ENCODE measurements at places on chromosomes 5 and 9.
A peak's percentile ranks its signal among the peaks of the same experiment; 100 is the strongest.

GRCh38 chr5:116574367-116575325, at the start of gene SEMA6A:
SEMA6A (minus strand) TSS chr5:116574823; CDS start chr5:116504944, 69,879 bp downstream.
- DNase-seq = peak; percentile 53

GRCh38 chr9:21817176-21817575, 14.7 kb downstream of the MTAP start:
- no peak for DNase-seq

DNA sequence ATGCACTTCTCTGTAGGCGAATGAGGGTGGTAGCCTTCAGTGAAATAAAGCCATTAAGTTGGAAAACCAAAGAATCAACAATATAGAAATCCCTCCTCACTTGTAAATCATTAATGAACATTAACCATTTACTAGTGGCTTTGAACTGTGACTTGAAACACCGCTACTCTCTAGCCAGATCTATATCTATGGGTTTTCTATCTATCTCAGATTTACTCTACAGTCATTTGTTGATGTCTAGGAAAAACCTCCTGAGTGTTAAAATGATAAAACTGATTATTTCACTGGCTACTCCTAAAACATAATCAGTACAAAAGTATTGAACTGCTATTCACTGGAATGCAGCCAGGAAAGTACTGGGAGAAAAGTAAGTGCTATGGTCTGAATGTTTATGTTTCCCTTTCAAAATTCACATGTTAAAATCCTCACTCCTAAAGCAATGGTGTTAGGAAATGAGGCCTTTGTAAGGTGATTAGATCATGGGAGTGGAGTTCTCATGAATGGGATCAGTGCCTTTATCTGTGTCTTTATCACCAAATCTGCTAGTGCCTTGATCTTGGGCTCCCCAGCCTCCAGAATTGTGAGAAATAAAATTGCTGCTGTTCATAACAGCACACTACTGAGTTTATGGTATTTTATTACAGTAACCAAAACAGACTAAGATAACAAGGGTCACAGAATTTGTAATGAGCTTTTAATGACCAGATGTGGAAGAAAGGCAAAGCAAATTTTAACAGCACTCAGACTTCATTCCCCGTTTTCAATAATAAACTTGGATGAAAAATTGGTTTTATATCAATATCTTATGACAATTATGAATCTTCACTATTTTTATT, 8.6 kb upstream of the OXCT1 start:
- DNase-seq = no peak

GRCh38 chr5:102834438-102834964, 79.4 kb downstream of the PAM start:
- DNase-seq = no peak

- no peak for DNase-seq
Measured at GRCh38 chr5:12974856-12975255, 969.6 kb downstream of the DNAH5 start.

GRCh38 chr5:181207214-181207959, 2.4 kb upstream of the TRIM7 start:
- no peak for DNase-seq

DNA sequence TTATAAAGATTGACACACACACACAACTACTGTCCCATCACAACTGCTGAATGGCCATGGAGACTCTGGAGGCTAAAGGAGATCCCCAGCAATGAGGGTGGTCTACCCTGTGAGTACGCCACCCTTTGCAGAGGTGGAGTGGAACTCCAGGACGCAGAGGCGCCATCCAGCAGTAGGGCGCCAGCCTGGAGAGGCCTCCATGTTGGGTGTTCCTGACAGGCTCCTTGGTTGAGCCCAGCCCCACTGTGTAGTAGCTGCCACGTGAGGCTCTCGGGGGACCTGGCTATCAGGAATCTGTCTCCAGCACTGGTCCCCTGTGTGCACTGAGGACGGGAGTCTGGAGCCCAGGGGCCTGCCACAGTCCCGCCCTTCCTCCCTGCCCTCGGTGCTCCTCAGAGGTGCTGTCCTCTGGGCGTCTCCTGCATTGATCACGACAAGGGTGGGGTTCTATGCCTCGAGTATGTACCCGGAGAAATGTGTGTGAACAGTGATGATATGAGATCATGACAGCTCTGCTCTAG, 72.3 kb downstream of the DAP start:
- DNase-seq = no peak

DNA sequence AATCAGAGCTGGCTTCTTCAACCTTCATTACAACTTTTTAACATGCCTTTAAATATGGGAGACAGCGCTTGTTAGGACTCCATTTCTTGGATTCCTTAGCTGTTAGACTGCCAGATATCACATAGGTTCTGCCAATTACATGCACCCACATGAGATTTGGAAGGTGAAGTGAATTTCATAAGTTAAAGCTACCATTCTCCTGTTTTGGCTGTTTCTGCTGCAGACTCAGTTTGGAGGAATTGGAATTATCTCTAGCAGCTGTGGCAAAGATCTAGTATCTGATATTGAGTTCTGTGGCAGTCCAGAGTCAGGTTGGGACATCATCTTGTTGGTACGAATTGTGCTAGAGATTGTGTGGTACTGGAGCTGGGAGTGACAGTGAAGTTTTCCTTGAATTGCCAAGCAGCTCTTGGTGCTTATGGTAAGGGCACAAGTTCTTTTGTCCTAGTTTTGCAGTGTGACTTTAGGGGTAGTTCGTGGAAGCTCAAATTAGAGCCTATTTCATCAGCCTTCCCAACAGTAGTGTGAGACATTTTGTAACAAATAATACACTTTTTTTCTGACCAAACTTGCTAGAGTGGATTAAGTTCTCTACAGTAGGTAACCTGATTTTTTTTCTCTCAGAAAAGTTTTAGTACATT, 9.1 kb upstream of the PJA2 start:
- DNase-seq = no peak

- DNase-seq = no peak
Measured at GRCh38 chr5:24805230-24805629, 160.5 kb upstream of the CDH10 start.

- DNase-seq = no peak
Measured at GRCh38 chr9:20462410-20462809, 159.9 kb downstream of the MLLT3 start.

GRCh38 chr9:94806307-94806893, 79.9 kb downstream of the AOPEP start:
- DNase-seq = no peak

- DNase-seq = no peak
Measured at GRCh38 chr5:159339460-159339859, 9.2 kb upstream of the IL12B start.

GRCh38 chr5:151085517-151086041, 4.7 kb upstream of the TNIP1 start:
- DNase-seq = no peak

GRCh38 chr5:39072925-39073766, 1.1 kb downstream of the RICTOR start:
- DNase-seq = no peak

GRCh38 chr5:147559749-147560148, 49.9 kb upstream of the DPYSL3 start:
- DNase-seq = no peak

DNA sequence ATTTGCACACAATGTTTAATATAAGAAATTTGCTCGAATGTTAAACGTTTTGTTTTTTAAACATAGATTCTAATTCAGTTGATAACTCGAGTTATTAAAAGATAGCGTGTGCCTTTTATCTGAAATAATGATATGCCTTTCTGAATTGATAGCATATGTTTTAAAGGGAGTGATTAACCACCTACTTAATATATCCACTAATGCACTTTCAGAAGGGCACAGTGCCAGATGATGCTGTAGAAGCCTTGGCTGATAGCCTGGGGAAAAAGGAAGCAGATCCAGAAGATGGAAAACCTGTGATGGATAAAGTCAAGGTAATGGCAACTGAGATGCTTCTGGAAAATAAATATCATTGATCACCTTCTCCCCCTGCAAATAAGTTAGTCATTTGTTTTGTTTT, 53.9 kb downstream of the ERAP1 start:
- DNase-seq = no peak

DNA sequence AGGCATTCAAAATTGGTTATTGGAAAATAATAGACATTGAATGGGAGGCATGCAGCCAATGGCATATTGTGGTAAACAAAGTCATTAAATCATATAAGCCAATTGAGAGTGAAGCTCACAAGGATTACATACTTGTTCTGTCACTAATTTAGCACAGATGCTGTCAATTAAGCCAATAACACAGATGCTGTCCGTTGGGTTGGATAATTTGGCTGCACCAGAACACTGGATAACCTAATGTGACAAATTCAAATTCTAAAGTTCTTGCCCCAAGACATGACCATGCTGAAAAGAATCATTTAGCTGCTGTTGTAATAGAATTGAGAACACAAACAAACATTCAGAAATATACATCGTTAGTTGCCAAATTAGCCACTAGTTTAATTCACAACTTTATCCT, 1796.4 kb downstream of the EFNA5 start:
- no peak for DNase-seq

GRCh38 chr9:117013440-117013995, 326.4 kb downstream of the TRIM32 start:
- no peak for DNase-seq

- no peak for DNase-seq
Measured at GRCh38 chr9:30670805-30671562, 1713.5 kb upstream of the ACO1 start.

DNA sequence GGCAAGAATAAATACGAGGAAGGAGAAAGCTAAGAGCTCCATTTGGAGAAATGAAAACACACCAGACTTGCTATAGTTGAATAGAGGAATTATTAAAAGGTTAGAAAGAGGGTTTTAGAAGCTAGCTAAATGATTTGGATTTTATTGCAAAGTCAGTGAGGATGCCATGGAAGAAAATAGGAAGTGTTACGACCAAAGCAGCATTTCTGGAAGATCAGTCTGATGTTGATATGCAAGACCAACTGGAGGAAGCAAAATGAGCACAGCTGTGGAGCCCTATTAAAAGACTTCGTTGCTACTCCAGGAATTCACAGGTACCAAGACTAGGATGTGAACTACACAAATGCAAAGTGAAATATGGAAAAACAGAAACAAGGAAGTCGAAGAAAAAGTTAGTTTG, 2.1 kb downstream of the DHX29 start:
- DNase-seq = no peak

GRCh38 chr9:116181853-116182610, 28.4 kb downstream of the PAPPA start:
- no peak for DNase-seq

DNA sequence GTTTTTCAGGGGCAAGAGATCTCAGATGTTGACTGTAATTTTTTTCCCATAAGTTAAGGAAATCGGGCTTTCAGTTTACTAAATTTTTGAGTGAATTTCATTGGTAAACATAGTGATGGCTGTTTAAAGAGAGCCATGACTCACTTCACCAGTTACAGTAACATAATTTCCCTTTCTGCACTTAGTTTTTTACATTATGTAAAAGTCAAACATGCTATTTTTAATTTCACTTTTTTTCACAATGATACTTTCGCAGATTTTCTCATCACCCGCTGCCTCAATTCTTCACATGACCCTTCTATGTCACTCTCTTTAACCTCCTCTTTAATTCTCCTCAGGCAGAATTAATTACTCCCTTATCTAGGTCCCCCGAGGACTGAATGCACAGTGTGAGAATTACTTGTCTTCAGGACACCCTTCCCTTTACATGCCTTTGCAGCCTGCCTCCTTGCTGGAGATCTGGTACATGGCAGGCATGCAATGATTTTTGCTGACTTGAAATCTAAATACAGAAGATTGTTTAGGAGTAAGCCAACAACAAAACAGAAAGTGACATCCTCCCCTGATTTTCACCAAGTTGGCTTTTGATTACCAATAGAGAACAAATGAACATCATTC, 217.5 kb upstream of the S1PR3 start:
- DNase-seq = no peak

- no peak for DNase-seq
Measured at GRCh38 chr5:63118221-63118620, 539.6 kb downstream of the LRRC70 start.

DNA sequence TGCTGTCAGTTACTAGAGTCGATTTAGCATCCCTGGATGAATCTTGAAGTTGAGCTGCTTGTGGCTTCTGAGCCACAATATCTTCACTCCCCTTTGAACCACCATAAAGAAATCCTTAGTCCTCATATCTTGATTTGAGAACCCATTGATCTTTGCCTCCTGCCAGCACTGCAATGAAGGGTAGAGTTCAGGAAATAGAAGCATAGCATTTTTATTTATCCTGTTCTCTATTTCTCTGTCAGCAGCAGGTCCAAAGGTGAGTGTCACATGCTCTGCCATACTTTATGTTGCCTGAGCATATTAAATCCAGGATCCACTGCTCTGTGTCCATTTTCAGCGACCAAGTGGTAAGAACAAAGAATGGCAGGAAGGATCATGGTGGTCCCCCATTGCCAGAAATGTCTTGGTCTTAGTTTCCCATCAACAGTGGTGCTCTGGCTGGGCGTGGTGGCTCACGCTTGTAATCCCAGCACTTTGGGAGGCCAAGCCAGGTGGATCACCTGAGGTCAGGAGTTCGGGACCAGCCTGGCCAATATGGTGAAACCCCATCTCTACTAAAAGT, 80.2 kb upstream of the PANK3 start:
- DNase-seq = no peak

DNA sequence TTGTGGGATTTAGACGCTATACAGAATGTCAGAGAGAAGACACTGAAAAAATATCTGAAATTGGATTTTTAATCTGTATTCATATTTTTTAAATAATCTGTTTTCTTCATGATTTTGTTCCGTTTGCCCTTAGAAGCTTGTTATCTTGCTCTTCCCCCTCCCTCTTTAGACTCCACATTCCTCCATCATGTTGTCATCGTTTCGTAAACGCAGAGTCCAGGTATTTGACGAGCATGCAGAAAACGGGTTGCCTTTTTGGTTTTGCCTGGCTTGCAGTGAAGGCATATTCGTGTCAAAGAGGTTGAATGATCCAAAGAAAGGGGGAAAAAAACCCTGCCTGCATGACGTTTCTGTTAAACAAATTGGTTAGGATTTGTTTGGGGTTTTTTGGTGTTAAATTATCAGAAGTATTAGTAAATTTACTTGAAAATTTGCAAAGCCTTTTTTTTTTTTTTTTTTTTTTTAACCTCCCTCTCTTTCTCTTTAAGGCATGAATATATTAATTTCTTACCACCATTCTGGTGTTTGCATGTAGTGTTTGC, 2.9 kb downstream of the SPTAN1 start:
- DNase-seq = no peak

GRCh38 chr5:6142353-6142752, 236.0 kb downstream of the MED10 start:
- no peak for DNase-seq

DNA sequence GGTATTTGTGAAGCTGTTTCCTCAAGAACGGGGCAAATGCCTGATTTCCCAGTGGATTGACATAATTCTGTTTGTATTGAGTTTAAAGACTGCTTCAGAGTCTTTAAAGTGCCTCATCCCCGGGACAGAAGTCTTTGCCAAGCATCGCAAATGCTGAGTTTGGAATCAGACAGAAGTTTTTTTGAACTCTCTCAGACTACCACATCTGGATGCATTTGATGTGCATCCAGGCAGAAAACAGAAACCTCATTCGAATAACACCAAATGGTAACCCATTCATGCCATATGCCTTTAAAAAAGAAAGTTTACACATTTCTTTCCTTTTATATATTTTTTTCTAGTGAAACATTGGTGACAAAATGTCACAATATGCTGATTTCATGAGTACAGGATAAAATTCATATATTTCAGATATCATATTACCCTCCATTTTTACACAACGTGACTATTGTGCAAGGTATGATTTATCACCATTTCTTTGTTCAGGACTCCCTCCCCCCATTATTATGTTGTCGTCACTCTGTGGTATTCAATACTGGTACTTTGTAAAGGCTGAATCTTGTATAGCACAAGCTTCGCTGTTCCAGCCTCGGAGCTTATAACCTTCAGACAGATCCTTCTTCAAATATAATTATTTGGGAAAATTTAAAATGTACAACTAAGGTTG, 91.1 kb downstream of the ZNF608 start:
- no peak for DNase-seq

GRCh38 chr5:35674049-35674448, 56.4 kb downstream of the SPEF2 start:
- DNase-seq = no peak

Data from omental fat pad (tissue), 4 donors.